ENCODE measurements at places on chromosomes 1 and 21.

- DNase-seq, result no peak
Observed at GRCh38 chr1:84479998-84480397, 932 bp downstream of the RPF1 start.

DNA sequence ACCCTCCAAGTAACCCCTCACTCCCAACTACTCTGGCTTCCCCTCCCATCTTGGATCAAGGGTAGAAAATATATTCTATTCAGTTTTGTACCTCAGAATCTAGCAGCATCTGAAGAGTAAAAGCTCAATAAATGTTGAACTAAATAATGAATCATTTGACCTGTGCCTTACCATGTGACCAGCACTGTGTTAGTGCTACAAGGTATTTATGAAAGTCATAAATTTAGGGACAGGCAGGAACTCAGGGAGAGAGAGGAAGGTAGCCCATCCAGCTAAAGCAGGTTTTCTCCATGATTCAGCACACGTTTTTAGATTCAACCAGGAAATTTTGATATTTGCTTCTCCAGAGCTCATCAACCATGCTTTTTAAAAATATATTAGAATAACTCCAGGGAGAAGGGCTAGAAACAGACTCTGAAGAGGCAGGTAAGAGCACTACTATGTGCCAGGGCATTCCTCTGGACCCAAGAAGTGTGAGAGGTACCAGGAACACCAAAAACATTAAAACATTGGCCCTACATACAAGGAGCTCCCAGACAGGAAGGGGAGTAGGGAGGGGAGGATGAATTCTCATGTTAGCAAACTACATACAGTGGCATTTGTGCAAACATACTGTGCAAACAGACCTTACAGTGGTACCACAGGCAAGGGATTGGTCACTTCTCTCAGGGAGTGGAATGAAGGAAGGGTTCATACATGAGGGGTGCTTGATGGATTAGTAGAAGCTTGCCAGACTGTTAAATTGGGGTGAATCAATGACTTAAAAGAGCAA lies 64.3 kb downstream of the FYB2 start:
- no peak for DNase-seq

GRCh38 chr1:159092036-159092760 lies 15.6 kb upstream of the AIM2 start:
- no peak for DNase-seq

DNA sequence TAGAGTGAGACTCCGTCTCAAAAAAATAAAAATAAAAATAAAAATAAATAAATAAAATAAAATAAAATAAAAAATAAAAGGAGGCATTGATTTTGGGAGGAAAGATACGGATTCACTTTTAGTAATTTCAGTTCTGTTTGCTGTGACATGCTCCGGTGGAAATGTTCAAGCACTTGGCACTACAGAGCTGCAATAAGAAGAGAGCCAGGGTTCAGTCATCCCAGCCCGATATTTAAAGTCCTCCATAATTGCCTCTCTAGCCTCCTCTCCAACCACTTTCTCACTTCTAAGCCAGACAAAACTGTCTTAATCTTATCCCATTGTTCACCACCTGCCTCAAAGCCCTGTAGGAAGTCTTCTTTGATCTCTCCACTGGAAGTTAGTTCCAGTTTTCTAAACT lies 55.0 kb upstream of the MACF1 start:
- no peak for DNase-seq

DNA sequence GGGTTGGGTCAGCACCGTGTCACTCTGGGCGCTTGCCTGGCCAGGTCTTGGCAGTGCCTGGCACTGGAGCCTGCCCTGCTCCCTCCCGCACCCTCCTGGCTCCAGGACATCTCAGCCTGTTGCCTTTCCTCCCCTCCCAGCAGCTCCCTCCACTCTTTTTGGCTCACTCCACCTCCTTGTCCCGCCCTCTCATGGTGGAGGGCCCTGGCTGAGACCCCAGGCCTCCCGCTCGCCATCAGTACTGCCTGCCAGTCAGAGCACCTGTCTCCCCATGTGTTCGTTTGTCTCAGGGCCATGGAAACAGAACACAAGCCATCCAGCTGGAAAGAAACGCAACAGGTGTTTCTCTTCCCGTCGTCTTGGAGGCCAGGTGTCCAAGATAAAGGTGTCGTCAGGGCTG lies 61.0 kb downstream of the B3GALT5 start:
- DNase-seq, result no peak

GRCh38 chr1:8701794-8702471 lies 115.5 kb downstream of the RERE start:
- DNase-seq, result no peak

- DNase-seq, result no peak
Observed at GRCh38 chr1:118842452-118843201, 145.5 kb downstream of the TBX15 start.

GRCh38 chr1:49333906-49334305 lies 557.2 kb upstream of the BEND5 start:
- DNase-seq, result no peak

GRCh38 chr1:84853741-84854721 lies 39.0 kb downstream of the LPAR3 start:
- DNase-seq, result no peak

GRCh38 chr21:38351176-38351959 lies 94.6 kb downstream of the KCNJ15 start:
- no peak for DNase-seq

GRCh38 chr1:56550138-56550858 lies 29.1 kb downstream of the PLPP3 start:
- no peak for DNase-seq

DNA sequence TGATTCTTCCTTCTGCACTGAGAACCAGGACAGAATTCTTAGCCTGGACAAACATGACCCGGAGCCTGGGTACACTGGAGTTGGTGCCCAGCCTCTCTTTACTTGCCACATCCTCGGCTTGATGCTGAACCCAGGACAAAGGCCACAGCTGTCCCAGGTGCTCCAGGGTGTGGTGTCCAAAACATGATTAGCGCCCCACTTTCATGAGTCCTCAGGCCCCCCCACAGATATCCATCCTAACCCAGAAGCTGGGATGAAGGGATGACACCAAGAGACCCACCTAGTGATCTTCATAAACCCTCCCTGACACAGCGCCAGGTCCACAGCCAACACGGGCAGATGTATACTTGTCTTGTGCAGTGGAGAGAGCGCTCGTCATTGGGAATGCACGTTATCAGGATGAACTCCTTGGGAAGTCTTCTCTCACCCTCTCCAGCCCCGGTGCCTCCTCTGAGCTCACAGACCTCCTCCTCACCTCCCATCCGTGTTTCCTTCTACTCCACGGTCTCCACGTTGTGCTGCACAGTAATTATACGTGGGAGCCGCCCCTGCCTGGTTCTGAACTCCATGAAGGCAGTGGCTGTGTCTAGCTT lies 3.6 kb downstream of the ABCA4 start:
- no peak for DNase-seq

DNA sequence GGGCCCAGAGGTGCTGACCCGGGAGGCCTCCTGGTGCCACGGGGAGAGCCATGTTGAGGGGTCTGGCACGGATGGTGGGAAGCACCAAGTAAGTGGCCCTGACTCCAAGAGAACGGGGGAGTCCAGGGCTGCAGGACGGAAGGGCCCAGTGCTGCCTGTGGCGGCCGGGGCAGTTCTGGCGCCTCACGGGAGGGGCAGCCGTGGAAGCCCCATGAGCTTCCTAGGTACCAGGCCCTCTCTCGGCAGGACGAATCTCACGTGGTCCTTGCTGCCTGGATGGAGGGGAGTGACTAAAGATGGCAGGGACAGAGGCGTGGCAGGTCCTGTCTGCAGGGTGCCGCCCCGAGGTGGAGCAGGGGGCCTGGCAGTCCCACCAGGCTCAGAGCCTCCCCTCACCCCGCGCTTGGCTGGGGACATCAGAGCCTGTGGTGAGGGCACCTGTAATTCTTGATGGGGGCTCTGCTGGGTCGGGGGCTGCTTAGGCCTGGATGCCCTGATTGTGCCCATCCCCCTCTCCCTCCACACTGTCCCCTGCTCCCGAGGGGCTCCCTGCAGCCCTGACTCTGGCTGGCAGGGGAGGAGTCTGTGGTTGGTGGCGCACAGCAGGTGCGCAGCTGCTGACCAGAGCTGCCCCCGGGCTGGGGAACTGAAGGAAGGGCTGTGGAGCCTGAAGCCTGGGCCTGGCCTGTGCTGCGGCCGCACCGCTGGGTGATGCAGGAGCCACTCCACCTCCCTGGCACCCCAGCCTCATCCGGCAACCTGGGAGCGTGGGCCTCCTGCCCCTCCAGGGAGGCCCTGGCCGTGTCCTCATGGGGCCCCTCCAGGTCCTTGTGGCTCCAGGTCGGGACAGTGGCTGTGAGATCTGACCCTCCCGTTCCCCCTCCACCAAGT lies 31.4 kb downstream of the POFUT2 start:
- no peak for DNase-seq

DNA sequence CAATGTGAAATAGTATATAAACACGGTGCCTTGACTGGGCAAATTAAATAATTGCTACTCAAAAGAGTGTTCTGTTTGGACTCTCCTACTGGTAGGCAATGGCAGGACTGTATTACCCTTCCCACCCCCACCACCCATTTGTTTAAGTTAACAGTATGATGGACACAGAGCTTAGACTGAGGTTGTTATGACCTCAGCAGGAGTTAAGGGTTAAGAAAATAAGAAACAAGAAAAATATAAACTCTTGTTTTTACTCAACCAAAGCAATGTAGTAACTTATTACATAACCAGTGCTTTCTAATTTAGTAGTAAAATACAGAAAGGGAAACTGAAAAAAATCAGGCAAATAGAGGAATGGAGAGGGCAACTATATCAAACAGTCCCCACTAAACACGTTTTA lies 19.9 kb upstream of the SERPINC1 start:
- no peak for DNase-seq

- no peak for DNase-seq
Observed at GRCh38 chr1:94362466-94363058, 55.6 kb upstream of the ABCD3 start.

- DNase-seq, result no peak
Observed at GRCh38 chr1:20385630-20386029, 95.0 kb downstream of the VWA5B1 start.

DNA sequence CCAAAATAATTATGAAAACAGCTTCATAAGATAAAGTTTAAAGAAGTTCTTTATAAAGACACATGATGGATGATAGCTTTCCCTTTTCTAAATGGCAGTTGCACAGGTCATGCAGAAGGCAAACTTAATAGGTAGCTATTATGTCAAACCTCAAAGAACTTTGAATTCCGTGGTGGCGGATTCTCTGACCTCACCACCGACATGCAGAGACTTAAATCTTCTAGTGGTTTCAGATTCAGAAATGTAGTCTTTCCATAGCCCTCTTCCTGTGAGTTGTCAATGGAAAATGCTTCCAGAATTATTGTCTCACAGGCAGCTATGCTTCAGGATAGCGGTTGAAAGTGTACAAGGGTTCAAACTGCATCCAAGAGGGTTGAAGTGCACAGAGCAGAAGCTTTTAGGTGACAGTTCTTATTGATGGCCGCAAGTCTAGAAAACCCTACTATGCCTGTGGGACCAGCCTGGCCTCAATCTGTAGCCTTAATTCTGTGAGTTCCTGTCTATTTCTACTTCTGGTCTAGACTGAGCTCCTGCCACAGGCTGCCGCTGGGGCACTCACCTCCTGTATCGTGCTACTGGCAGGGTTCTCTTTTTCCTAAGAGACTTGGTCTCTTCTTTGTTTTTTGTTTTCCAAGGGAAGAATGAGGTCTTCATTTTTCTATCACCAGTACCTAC lies 117.0 kb upstream of the ERRFI1 start:
- DNase-seq, result no peak

- DNase-seq, result no peak
Observed at GRCh38 chr1:22184892-22185612, 42.2 kb upstream of the WNT4 start.

DNA sequence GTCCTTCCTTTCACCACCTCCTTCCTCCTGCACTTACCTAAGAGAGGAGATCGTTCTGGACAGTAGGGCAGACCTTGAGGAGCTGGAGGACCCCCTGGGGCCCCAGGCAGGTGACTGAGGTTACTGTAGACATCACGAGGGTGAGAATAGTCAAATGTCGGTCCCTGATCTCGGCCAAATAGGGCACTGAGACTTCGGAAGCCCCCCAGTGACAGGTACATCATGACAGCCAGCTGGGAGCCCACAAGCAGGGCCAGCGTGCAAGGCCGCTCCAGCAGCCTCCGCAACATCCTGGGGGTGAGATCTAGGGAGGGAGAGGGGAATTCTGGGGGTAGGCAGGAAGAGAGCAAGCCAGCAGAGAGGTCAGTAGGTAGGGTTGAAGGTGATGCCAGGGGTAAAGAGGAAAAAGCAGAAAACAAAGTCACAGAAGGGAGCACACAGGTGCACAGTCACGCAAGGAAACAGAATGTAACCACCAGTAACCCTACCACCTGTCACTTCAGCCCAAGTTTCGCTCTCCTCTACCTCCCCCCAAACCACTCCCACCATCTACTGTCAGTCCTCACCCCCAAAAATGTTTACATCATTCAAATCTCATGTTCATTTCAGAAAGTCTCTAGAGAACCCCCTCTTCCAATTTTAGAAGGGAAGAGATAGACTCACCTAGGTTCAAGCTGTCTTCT lies 1.4 kb downstream of the B4GALT3 start:
- no peak for DNase-seq

DNA sequence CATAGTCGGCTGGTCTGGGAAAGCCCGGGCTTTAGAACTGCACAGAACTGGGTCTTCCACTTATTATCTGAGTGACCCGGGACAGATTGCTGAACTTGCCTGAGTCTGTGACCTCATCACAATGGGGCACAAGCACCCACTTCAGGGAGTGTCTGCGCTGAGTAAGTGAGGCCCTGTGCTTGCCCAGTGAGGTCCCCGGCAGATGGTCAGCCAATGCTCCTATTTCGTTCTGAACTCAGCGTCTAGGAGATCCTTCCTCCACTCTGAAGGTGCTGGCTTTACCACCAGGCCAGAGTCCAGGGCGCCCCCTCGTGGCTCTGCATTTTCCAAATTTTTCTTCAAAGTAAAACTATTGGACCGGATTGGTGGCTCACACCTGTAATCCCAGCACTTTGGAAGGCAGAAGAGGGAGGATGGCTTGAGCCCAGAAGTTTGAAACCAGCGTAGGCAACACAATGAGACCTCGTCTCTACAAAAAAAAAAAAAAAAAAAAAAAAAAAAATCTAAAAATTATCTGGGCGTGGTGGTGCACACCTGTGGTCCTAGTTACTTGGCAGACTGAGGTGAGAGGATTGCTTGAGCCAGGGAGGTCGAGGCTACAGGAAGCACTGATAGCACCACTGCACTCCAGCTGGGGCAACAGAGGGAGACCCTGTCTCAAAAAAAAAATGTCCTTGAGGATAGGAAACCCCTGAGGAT lies 61.7 kb downstream of the FCRL5 start:
- peak; percentile 41 for DNase-seq

- no peak for DNase-seq
Observed at GRCh38 chr21:35905963-35906345, 154.4 kb downstream of the SETD4 start.

DNA sequence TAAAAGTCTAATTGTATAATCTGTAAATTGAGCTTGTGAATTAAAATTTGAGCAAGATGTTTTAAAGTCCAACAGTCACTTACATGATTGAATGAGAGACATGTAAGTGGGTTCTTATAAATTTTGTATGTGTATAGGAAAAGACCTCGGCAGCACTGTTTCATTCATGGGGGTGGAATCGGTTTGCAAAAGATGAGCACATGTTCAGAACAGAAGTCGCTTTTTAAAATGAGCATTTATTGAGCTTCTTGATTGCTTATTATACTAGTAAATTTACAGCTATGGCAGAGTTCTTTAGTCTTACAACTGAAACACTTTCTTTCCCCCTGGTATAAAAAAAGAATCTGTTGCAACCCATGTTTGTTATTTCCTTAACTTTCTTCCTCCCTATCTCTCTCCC lies 33.9 kb downstream of the ACTN2 start:
- DNase-seq, result no peak
